ENCODE measurements at places on chromosomes 12 and 14.

GRCh38 chr14:24665440-24665991 is 31.5 kb upstream of the GZMB start:
- DNase-seq, result no peak

DNA sequence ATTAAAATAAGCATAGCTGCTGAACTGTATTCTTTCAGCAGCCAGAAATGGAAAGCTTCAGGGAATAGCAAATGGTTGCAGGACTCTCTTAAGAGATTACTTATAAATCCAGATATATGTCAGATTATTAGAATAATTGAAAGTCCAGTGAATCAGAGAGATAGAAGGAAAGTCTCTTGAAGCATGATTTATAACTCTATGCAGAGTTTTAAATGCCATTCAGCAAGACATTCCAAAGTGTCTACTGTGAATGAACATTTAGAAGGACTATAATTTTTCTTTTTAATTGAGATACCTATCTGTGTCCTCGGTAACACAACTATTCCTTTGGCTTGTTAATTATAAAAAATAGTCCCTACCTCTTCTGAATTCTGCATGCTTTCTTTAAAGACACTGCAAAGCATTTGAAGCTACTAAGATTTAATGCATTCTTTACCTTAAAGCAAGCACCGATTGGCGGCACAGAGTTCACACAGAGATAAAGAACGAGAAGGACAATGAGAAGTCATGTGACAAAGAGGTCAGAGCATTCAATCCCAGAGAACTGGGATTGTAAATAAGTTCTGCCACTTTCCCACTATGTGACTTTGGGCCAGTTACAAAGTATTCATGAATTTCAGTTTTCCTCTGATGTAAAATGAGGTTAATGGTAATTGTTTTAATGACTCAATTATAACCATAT is 371.0 kb upstream of the ATP2B1 start:
- no peak for DNase-seq

DNA sequence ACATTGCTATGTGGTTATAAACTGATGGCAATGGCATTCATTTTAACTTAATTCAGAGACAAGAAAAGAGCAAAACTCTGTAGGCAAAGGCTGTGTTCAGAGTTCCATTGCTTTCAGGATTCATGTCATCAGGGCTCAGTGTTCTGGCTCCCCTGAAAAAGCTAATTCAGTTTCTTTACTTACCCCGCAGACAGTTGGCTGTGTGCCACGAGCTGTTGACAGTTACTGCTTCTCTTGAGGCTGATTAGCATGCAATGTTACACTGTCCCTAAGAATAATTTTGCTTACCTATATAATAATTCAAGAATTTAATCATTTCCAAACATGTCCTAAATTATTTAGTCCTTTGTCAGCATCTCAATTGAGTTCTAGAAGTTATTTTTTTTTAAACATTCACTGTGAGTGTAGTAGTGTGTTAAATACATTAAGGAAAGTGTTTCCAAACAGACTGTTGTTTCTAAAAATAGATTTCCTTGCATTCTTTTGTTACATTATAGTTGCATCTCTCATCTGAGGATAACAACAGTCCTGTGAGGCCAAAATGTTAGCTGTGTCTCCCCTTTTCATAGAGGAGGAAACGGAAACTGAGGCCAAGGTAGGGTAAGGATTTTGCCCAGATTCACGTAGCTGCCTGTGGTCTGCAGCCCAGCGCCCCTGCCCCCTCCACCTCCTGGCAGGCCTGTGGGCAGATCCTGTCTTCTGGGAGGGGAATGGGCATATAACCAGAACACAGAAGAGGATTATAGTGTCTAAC is 98.6 kb downstream of the PELI2 start:
- DNase-seq, result no peak

DNA sequence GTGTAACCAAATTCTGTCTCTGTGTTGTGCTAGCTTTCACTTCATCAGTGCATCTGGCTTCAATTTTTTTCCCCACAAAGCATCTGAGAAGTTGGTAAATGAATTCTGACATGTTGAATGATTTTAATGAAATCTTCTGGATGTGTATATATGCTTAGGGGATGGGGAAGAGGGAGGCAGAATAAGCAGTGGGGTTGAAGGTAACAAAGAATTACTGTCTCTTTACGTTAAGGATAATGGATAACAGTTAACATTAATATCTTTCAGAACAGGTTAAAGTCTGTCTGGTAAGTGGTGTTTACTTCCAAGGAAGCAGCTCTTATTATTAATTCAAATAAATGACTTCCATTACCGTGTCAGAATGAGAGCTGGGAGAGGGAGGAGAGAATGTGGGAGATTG is 261.7 kb downstream of the ERC1 start:
- no peak for DNase-seq

- DNase-seq, result no peak
Measured at GRCh38 chr14:33525626-33526025, 425.2 kb downstream of the EGLN3 start.

DNA sequence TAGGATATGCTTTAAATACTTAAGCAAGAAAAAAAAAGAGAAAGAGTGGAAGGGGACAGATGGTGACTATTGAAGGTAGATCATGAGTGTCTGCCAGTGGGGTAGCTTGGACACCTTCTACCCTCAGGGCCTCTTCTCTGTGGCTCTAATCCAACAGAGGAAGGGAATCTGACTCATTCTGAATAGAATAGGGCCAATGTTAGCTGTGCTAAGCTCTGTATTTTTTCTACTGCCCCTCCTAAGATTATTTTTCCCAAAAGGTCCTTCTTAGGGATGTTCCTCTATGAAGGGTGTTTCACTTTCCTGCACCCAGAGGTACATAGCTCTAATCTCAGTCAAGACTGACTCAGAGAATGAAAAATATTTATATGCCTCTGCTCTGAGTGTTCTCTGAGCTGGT is 25.6 kb downstream of the UNC79 start:
- DNase-seq, result no peak

GRCh38 chr12:57753756-57754337 is 1.1 kb upstream of the MARCHF9 start:
- no peak for DNase-seq

Data from stimulated activated CD8-positive, alpha-beta memory T cell treated with anti-CD3 and anti-CD28 coated beads, Interleukin-15, amount 100 ng/mL, for 4 hours (primary cell).